Stimulated activated CD8-positive, alpha-beta memory T cell treated with anti-CD3 and anti-CD28 coated beads, Interleukin-15, amount 100 ng/mL, for 1 hour (primary cell): ENCODE measurements at places on chromosomes 4 and X.

GRCh38 chr4:83606898-83607297, 71.0 kb downstream of the GPAT3 start:
- no peak for DNase-seq

- no peak for DNase-seq
Measured at GRCh38 chrX:68146054-68146453, 287.2 kb downstream of the OPHN1 start.

DNA sequence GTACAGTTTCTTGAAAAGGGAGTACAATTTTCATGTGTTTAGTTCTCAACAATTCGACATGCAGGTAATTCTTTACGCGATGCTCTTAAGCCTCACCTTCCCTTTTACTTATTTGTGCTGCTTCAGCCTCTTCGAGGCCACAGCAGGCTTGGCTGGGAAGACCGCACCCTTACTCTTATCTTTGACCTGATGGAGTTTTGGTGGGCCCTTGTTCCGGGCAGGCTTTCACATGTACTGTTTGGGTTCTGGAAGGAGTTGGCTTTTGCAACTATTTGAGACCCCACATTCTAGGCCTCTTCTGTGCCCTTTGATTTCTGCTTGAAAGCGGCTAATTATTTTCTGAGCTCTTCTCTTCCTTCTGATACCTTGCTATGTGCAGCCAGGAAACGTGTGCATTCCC, 60.2 kb downstream of the FAM193A start:
- no peak for DNase-seq

- no peak for DNase-seq
Measured at GRCh38 chr4:73067971-73068394, 1.5 kb downstream of the COX18 start.

GRCh38 chrX:40526412-40526811, 54.4 kb upstream of the ATP6AP2 start:
- DNase-seq = no peak
